ENCODE measurements at places on chromosomes 7 and 10.
A peak's percentile ranks its signal among the peaks of the same experiment; 100 is the strongest.

GRCh38 chr10:59944339-59944935 lies 38.1 kb upstream of the CCDC6 start:
- no peaks in the 10 kb centered on the region for H3K27me3 ChIP-seq
- DNase-seq, result no peak
- no peak overlapping the region for H3K4me3 ChIP-seq
- H3K27ac ChIP-seq, result no peak overlapping the region

DNA sequence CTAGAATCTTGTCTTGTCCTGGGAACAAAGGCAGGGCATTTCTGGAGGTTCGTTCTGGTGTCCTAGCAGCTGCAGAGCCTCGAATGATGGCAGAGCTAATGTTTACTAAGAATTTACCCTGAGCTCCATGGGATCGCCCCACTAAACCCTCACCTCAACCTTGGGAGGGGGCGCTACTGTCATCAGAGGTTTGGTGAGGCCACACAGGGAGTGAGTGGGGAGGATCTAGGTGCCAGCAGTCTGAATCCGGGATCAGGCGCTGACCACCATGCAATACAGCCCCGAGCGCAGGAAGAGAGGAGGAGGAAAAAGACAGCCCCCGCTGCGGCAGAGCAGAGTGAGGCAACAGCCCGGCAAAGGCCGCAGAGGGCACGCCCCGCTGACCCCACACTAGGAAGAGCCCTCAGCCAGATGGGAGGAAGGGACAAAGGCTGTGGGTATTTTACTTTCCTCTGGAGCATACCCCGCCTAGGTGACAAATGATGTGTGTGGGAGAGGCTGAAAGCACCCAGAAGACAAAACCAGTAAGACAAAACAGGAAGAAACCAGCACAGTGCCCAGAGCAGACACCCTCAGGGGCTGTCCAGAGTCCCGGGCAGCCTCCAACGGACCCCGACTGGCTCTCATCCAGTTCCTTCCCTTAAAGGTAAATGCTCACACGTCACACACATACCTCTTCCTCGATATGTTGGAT lies 103.5 kb downstream of the FAM53B start:
- H3K36me3 ChIP-seq, result no peaks in the 10 kb centered on the region
- DNase-seq, result no peak
- H3K27ac ChIP-seq, result no peak overlapping the region
- no peak overlapping the region for H3K4me3 ChIP-seq
- H3K4me1 ChIP-seq, result no peaks in the 10 kb centered on the region
- no peaks in the 10 kb centered on the region for H3K27me3 ChIP-seq

DNA sequence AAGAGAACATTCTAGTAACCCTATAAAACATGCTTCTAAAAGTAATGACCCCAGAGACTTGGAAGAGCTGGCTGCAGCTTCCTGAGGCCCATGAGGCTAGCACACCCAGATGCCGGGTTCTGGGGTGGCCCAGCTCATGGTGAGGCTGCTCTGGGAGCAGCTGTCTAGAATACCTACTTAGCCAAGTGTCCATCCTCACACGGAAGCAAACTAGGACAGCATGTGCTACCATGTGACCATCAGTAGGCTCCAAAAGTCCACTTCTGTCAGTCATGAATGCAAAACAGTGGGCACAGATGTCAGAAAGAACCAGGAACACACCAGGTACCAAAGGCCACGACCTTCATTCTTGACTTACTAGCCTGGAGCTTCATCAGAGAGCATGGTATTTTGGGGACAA lies 32.4 kb downstream of the CTBP2 start:
- DNase-seq, result no peak
- H3K4me3 ChIP-seq, result no peak overlapping the region
- no peaks in the 10 kb centered on the region for H3K36me3 ChIP-seq
- no peaks in the 10 kb centered on the region for H3K27me3 ChIP-seq
- no peak overlapping the region for H3K27ac ChIP-seq

DNA sequence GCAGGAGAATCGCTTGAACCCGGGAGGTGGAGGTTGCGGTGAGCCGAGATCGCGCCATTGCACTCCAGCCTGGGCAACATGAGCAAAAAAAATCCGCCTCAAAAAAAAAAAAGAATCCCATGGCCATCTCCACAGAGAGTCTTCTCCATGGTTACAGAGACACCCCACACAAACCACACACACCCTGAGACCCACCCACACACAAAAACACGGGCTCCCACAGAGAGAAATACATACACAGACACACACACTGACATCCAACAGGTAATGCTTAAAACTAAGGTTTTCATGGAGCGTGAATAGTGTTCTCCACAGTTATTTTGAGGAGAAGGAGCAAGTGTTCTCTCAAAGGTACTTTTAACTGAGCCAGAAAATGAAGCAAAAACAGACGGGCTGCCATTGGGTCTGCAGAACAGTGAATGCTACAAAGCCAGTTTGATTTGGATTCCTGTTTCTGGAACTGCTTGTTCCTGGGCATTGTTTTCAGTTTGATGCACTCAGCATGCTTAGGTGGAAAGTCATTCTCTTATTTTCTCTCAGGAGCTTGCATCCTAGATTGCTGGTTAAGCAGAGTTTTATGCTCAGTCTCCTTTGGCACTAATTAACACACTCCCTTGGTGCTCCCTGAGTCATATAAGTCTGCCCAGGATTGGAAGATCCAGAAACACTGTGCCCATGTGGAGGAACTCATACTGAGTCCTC lies 15.4 kb downstream of the AHCYL2 start:
- H3K36me3 ChIP-seq, result no peaks in the 10 kb centered on the region
- no peaks in the 10 kb centered on the region for H3K27me3 ChIP-seq
- no peak overlapping the region for H3K27ac ChIP-seq
- H3K4me1 ChIP-seq, result no peaks in the 10 kb centered on the region
- no peak overlapping the region for H3K4me3 ChIP-seq

DNA sequence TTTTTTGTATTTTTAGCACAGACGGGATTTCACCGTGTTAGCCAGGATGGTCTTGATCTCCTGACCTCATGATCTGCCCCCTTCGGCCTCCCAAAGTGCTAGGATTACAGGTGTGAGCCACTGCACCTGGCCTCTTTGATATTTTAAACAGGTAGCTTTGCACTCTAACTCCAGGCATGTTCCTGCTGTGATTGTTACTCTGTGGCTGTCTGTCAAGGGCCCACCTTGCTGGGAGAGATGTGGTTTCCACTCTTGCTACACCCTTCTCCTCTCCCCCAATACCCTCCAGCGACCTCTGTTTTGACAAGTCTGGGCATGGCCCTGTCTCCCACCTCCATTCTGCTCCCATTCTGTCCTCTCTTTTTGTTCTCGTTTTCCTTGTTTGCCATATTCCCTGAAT lies 17.1 kb downstream of the SMKR1 start:
- no peaks in the 10 kb centered on the region for H3K4me1 ChIP-seq
- H3K27me3 ChIP-seq, result no peaks in the 10 kb centered on the region
- no peak for DNase-seq
- H3K27ac ChIP-seq, result no peak overlapping the region
- H3K4me3 ChIP-seq, result no peak overlapping the region
- H3K36me3 ChIP-seq, result no peaks in the 10 kb centered on the region

GRCh38 chr7:56083150-56083785 lies 9.5 kb downstream of the PHKG1 start:
- no peaks in the 10 kb centered on the region for H3K27me3 ChIP-seq
- no peaks in the 10 kb centered on the region for H3K36me3 ChIP-seq
- peaks cover 11% of the 10 kb centered on the region for H3K4me1 ChIP-seq
- H3K27ac ChIP-seq, result no peak overlapping the region

DNA sequence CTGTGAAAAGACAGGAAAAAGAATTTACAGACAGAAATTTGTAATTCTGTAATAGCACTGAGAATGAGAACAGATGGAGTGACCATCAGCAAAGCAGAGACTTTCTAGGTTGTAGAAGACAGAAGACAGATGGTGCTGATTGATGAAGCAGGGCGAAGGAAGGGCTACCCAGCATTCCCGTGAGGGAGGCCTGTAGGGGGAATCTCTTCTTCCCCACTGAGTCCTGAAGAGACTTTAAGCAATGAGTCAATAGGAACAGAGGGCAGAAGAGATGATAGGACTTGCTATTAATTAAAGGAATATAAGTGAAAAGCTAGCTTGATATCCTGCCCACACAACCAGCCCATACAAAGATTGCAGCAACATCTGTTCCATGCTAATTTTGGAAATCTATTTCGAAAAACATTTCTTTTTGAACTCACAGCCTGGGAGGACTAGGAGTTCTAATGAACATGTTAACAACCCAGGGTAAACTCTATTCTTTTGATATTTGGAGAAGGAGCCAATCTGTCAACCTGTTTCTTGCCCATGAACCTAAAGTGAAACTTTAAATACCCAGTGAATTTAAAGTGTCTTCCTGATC lies 44.1 kb downstream of the RALA start:
- no peaks in the 10 kb centered on the region for H3K27me3 ChIP-seq
- no peak overlapping the region for H3K4me3 ChIP-seq
- DNase-seq, result no peak

DNA sequence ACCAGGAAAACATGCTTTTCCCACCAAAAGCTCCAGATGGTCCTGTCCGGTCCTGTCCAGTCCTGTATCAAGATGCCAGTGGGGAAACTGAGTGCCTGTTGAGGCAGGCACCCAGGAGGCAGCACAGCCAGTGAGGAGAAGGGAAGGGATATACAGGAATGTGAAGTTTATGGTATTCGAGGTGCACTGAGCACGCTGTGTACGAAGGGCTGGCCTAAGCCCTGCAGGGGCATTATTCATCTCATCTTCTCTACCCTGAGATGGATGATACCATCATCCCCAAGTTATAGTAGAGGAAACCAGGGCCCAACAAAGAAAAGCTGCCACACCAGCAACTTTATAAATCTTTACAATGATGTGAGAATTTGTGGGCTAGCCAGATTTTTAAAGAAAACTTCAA lies 23.4 kb upstream of the FXYD4 start:
- no peak for DNase-seq
- H3K4me1 ChIP-seq, result peaks cover 6% of the 10 kb centered on the region
- no peak overlapping the region for H3K4me3 ChIP-seq
- H3K36me3 ChIP-seq, result no peaks in the 10 kb centered on the region
- no peak overlapping the region for H3K27ac ChIP-seq

- no peaks in the 10 kb centered on the region for H3K4me1 ChIP-seq
- no peaks in the 10 kb centered on the region for H3K36me3 ChIP-seq
- H3K4me3 ChIP-seq, result no peak overlapping the region
- DNase-seq, result no peak
Observed at GRCh38 chr7:154919344-154920225, 83.3 kb downstream of the PAXIP1 start.

- peaks cover 6% of the 10 kb centered on the region for H3K4me1 ChIP-seq
- H3K36me3 ChIP-seq, result no peaks in the 10 kb centered on the region
- no peaks in the 10 kb centered on the region for H3K27me3 ChIP-seq
- no peak overlapping the region for H3K27ac ChIP-seq
Observed at GRCh38 chr10:71846816-71847215, 4.2 kb downstream of the PSAP start.

GRCh38 chr7:17965603-17966002 lies 25.3 kb upstream of the SNX13 start:
- no peak overlapping the region for H3K4me3 ChIP-seq
- H3K36me3 ChIP-seq, result no peaks in the 10 kb centered on the region
- no peaks in the 10 kb centered on the region for H3K4me1 ChIP-seq
- no peak for DNase-seq

GRCh38 chr10:114613237-114613979 lies 44.7 kb downstream of the ABLIM1 start:
- no peaks in the 10 kb centered on the region for H3K27me3 ChIP-seq
- DNase-seq, result no peak
- no peaks in the 10 kb centered on the region for H3K4me1 ChIP-seq
- H3K27ac ChIP-seq, result no peak overlapping the region

DNA sequence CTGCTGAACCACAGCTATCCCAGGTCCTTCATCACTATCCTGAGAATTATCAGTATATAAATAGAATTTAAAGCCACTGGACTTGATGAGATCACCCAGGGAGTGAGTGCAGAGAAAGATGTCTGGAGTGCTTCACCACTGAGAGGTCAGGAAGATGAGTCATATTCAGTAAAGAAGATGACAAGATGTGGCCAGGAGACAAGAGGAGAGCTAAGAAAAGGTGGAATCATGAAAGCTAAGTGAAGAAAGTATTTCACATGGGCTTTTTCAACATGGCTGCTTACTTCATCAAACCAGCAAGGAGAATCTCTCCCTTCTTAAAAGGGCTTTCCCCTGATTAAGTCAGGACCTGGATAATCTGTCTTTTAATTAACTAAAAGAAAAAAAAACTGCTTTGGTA lies 9.1 kb upstream of the PRKAR2B start:
- no peaks in the 10 kb centered on the region for H3K4me1 ChIP-seq
- no peak for DNase-seq
- no peak overlapping the region for H3K27ac ChIP-seq
- H3K27me3 ChIP-seq, result no peaks in the 10 kb centered on the region
- no peaks in the 10 kb centered on the region for H3K36me3 ChIP-seq
- H3K4me3 ChIP-seq, result no peak overlapping the region

DNA sequence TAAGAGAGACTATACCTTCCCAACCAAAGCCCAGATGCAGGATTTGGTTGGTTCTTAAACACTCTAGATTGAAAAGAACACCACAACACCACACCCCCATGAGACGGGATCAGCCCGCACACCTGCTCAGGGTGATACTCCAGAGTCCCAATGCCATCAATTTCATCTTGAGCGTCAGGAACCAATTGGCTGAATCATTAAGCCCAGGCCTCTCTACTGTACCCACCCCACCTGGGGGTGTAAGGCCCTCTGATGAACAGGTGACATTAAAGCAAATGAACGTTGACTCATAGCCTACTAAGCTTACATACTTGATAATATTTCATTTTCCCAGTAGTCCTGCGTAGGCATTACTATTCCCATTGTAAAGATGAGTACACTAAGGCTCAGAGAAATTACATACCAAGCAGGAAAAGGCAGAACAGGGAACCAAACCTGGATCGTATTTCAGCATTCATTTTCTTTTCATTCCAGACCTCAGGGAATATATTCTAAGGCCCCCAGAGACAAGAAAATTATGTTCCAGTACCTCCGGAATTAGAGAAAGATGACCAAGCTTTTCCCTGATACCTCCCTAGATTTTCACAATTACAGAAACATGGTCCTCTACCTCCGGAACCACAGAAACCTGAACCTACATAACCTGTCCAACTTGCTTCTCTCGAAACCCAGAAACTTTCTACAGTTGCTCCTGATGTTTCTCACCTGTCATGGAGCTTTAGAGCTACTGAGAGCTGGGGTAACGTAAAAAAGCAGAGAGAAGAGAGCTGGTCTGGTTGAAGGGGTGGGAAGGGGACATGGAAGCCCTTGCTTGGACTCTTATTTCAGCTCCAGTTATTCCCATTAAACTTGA lies 43.1 kb upstream of the KDM7A start:
- peak overlapping the region; percentile 34 for H3K27ac ChIP-seq
- peak; percentile 31 for DNase-seq
- H3K36me3 ChIP-seq, result no peaks in the 10 kb centered on the region
- H3K27me3 ChIP-seq, result no peaks in the 10 kb centered on the region
- H3K4me3 ChIP-seq, result no peak overlapping the region
- no peaks in the 10 kb centered on the region for H3K4me1 ChIP-seq

- H3K4me3 ChIP-seq, result no peak overlapping the region
- H3K27me3 ChIP-seq, result no peaks in the 10 kb centered on the region
- no peak for DNase-seq
- H3K27ac ChIP-seq, result no peak overlapping the region
- no peaks in the 10 kb centered on the region for H3K36me3 ChIP-seq
Observed at GRCh38 chr7:136138991-136139390, 161.8 kb upstream of the MTPN start.

GRCh38 chr10:101244321-101245050 lies 15.2 kb upstream of the LBX1 start:
- no peaks in the 10 kb centered on the region for H3K4me1 ChIP-seq
- peaks cover 2% of the 10 kb centered on the region for H3K27me3 ChIP-seq
- DNase-seq, result no peak
- H3K4me3 ChIP-seq, result no peak overlapping the region
